ENCODE measurements at places on chromosomes 13 and 19. TPM values are rescaled to one million over a fixed set of nuclear protein-coding genes. Genes with fewer than 3 reads are reported as not detected.

DNA sequence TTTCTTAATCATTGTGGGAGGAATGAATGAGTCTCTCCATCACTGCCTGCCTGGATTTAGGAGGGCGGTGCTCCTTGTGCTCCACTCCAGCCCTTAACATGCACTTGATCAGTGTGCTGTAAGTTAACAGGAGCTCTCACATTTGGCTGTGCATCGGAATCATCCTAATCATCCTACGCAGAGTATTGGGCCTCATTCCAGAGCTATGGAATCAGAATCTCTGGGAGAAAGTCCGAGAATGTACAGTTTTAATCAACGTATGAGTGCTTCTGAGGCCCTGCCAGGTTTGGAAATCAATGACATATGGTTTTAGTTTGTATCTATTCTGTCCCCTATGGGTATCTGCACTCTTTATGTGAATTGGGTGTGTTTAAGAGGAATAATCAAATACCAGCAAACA, 34.9 kb upstream of the DCLK1 start:
- no peaks in the 10 kb centered on the region for H3K36me3 ChIP-seq
- H3K27ac ChIP-seq, result no peak overlapping the region
- no peak for DNase-seq
- no peak overlapping the region for H3K4me3 ChIP-seq

DNA sequence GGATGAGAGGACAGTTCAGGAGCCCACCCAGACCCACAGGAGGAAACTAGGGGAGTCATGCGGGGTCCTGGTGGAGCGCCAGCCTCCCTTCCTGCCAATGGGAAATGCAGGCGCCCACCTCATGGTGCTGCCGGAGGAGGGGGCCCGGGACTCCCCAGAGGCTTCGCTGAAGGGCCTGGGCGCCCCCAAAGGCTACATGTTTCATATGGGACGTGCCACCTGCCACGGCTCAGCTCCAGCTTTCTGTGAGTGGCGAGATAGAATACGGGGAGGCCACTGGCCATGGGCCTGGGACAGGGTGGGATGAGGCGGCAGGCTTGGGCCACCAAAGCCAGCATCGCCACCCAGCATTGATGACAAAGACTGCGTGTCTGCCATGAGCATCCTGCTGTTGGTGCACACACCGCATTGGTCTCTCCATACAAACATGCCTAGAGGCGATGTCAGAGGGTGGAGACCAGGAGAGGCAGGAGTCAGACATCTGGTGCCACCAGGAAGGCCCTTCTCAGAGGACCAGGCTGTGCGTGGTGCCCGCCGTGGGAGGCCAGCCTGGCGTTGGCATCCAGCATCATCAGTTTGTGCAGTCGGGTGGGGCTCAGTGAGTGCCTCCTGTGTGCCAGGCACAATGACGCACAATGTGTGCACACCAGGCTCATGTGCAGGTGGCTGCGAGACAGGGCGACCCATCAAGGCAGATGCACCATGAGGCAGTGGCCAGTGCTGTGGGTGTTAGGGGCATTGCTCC, 1.2 kb upstream of the F10 start:
- no peaks in the 10 kb centered on the region for H3K27me3 ChIP-seq
- no peaks in the 10 kb centered on the region for H3K36me3 ChIP-seq
- H3K27ac ChIP-seq, result no peak overlapping the region
- H3K4me3 ChIP-seq, result no peak overlapping the region

DNA sequence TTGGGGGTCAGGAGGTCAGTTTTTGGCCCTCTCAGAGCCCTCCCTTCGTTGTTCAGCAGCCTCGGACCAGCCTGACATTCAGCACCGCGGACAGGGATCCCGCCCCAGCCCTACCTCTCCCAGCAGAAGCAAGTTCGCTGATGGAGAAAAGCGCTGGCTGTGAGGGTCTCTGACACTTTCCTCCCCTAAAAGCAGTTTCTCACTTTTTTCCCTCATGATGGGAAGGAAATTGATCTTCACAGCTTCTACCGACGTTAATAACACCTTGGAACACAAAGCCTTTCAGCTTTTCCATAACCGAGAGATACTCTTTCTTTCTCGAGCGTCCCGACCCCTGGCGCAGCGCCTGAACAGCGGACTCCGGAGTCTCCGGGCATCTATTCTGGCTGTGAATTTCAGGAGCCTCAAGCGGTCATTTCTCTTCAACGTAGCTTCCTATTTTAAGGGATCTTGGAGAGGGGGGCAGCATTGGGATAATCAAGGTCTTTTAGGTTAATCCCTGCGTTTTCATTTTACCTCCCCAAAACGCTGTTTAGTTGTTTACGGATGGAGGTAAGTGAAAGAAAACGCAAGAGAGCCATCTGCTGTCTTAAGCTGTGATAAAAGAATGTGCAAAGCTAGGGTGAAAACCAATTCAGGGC, 467.2 kb downstream of the ITGBL1 start:
- H3K27ac ChIP-seq, result no peak overlapping the region
- no peaks in the 10 kb centered on the region for H3K4me1 ChIP-seq
- no peaks in the 10 kb centered on the region for H3K36me3 ChIP-seq
- no peak overlapping the region for H3K4me3 ChIP-seq

DNA sequence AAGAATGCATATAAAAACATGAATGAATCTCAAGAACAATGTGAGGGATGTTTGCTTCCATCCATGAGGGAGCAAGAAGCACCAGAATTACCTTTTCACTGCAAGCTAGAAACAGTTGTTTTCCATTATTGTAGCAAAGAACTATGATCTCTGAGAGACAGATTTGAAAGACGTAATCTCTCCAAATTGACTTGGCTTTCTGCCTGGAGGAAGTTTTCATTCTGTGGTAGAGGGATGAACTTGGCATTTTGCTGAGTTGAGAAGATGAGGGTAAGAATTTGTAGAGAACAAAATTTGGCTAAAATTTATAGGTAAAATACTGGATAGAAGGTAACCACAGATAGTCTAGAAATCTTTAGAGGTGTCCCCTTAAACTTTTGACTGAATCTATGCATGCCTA, 496.8 kb downstream of the TDRD3 start:
- no peaks in the 10 kb centered on the region for H3K36me3 ChIP-seq
- H3K27ac ChIP-seq, result no peak overlapping the region
- no peak for DNase-seq
- no peaks in the 10 kb centered on the region for H3K4me1 ChIP-seq
- no peaks in the 10 kb centered on the region for H3K27me3 ChIP-seq
- no peak overlapping the region for H3K4me3 ChIP-seq

GRCh38 chr19:39131255-39131755, 5.7 kb downstream of the PAK4 start:
- DNase-seq, result no peak
- H3K27ac ChIP-seq, result no peak overlapping the region
- H3K27me3 ChIP-seq, result no peaks in the 10 kb centered on the region
- no peak overlapping the region for H3K4me3 ChIP-seq
- H3K36me3 ChIP-seq, result no peaks in the 10 kb centered on the region

- peaks cover 46% of the 10 kb centered on the region for H3K36me3 ChIP-seq
- no peak overlapping the region for H3K27ac ChIP-seq
- H3K4me1 ChIP-seq, result no peaks in the 10 kb centered on the region
- no peak overlapping the region for H3K4me3 ChIP-seq
Measured at GRCh38 chr13:110637747-110638146, 22.4 kb downstream of the NAXD start.

DNA sequence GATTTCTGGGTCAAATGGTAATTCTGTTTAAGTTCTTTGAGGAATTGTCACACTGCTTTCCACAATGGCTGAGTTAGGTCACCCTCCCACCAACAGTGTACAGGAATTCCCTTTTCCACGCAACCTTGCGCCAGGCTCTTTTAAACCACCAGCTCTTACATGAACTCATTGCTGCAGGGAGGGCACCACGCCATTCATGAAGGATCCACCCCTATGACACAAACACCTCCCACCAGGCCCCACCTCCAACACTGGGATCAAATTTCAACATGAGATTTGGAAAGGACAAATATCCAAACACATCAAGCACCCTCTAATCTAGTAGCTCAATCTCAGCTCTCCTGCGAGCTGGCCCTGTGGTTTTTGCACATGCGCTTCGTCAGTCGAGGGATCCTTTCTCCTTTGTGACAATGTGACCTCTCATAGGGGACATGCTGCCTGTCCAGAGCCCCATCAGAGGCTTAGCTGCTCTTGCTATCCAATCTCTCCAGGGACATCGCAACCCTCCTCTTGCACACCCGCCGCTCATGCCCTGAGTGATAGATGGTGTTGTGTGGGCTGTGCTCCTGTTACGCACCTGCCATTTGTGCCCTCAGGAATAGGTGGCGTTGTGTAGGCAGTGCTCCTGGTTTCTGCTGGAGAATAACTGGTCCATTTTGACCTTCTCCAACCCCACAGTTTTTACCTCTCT, 328.0 kb downstream of the UQCRFS1 start:
- no peaks in the 10 kb centered on the region for H3K36me3 ChIP-seq
- no peaks in the 10 kb centered on the region for H3K27me3 ChIP-seq
- H3K4me1 ChIP-seq, result no peaks in the 10 kb centered on the region
- H3K4me3 ChIP-seq, result no peak overlapping the region

DNA sequence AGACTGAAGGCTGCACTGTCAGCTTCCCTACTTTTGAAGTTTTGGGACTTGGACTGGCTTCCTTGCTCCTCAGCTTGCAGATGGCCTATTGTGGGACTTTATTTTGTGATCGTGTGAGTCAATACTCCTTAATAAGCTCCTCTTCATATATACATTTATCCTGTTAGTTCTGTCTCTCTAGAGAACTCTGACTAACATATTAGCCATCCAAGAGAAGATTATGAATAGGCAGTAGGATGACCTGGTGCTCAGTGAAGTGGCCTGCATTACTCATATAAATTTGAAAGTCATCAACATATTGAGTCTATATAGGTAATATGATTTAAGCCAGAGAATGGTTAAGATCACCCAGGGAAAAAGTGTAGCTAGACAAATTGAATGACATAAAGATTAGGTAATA, 136.3 kb upstream of the UFM1 start:
- H3K36me3 ChIP-seq, result no peaks in the 10 kb centered on the region
- no peak overlapping the region for H3K4me3 ChIP-seq
- H3K4me1 ChIP-seq, result no peaks in the 10 kb centered on the region
- no peaks in the 10 kb centered on the region for H3K27me3 ChIP-seq
- no peak for DNase-seq

GRCh38 chr13:101611491-101612475, 159.3 kb downstream of the ITGBL1 start:
- H3K4me3 ChIP-seq, result no peak overlapping the region
- no peak overlapping the region for H3K27ac ChIP-seq
- no peak for DNase-seq
- no peaks in the 10 kb centered on the region for H3K36me3 ChIP-seq
- H3K4me1 ChIP-seq, result no peaks in the 10 kb centered on the region
- peaks cover 5% of the 10 kb centered on the region for H3K27me3 ChIP-seq

GRCh38 chr19:18173054-18173571, 500 bp upstream of the IFI30 start:
- no peaks in the 10 kb centered on the region for H3K36me3 ChIP-seq
- DNase-seq, result no peak
- H3K4me1 ChIP-seq, result peaks cover 9% of the 10 kb centered on the region
- peak overlapping the region; percentile 84 for H3K4me3 ChIP-seq
- no peak overlapping the region for H3K27ac ChIP-seq

- no peak for DNase-seq
- no peak overlapping the region for H3K4me3 ChIP-seq
- H3K4me1 ChIP-seq, result no peaks in the 10 kb centered on the region
- no peak overlapping the region for H3K27ac ChIP-seq
- H3K36me3 ChIP-seq, result no peaks in the 10 kb centered on the region
- no peaks in the 10 kb centered on the region for H3K27me3 ChIP-seq
Measured at GRCh38 chr13:62908321-62908720, 1492.7 kb upstream of the PCDH20 start.

- no peak overlapping the region for H3K27ac ChIP-seq
- H3K4me3 ChIP-seq, result no peak overlapping the region
- no peaks in the 10 kb centered on the region for H3K36me3 ChIP-seq
- no peaks in the 10 kb centered on the region for H3K27me3 ChIP-seq
- no peak for DNase-seq
Measured at GRCh38 chr19:34235425-34235940, 18.9 kb upstream of the GARRE1 start.

DNA sequence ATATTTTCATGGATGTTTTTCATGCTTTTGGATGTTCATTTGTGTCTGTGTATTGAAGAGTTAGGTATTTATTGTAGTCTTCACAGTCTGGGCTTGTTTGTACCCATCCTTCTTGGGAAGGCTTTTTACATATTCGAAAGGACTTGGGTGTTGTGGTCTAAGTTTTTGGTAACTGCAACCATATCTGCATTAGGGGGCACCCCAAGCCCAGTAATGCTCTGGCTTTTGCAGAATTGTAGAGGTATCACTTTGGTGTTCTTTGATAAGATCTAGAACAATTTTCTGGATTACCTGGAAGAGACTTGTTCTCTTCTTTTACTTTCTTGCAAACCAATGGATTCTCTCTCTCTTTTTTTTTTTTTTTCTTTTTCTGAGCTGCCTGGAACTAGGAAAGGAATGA, 581.3 kb downstream of the DACH1 start:
- no peak for DNase-seq
- H3K4me1 ChIP-seq, result peaks cover 8% of the 10 kb centered on the region
- no peak overlapping the region for H3K27ac ChIP-seq
- H3K27me3 ChIP-seq, result no peaks in the 10 kb centered on the region
- no peak overlapping the region for H3K4me3 ChIP-seq

DNA sequence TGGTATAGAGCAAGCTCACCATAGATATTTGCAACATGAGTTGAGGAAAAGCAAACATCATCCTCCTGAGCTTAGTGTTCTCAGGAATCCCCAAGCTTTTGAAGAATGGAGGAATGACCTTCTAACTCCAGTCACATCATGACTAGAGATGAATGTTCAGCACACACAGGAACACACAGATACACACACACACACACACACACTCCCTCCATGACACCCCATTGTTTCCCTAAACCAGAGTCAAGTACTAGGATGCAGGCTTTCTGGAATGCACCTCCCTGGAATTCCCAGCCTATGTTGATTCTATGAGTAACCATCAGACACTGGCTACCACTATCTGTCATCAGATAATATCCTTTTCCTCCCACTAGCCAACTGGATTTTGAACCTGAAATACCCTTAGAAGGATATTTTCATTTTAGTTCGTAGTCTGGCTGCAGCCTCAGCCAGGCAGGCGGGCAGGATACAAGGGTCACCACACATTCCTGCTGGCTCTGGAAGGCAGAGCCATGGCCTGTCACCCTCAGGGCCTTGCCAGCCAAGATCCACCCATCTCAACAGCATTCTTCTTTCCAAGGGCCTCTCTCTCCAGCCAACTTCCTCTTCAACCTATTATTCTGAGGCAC, 162.4 kb downstream of the FOXO1 start:
- no peak overlapping the region for H3K4me3 ChIP-seq
- DNase-seq, result no peak
- no peaks in the 10 kb centered on the region for H3K27me3 ChIP-seq
- H3K4me1 ChIP-seq, result peaks cover 27% of the 10 kb centered on the region
- no peaks in the 10 kb centered on the region for H3K36me3 ChIP-seq
- no peak overlapping the region for H3K27ac ChIP-seq

The EPS8L1 gene
- polyA plus RNA-seq, result 0.28 TPM

The RPS28 gene
- 2,694 TPM for polyA plus RNA-seq
